Stimulated activated CD4-positive, alpha-beta T cell treated with anti-CD3 and anti-CD28 coated beads, Interleukin-1b, Interleukin-23, amount 100 ng/mL, for 1 hour (primary cell): ENCODE measurements at places on chromosomes 11 and 22.

- no peak for DNase-seq
Measured at GRCh38 chr22:23396362-23397007, 183.6 kb downstream of the IGLL1 start.

DNA sequence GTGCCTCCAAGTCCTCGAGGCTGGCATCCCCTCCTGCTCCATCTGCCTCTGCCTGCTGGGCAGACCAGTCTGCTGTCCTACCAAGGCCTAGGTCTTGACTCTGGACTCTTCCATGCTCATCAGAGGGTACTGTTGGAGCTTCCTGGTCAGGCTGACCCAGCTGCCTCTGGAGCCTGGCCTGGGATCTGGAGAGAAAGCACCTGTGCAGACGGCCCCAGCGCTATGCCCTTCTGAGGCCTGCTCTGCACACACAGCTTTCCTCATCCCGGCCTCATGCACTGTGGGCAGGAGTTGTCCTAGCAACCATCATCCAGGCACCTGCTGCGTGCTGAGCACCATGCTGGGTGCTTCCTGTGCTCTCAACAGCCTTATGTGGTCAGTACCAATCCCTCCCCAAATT is 70.8 kb downstream of the CDKN1C start:
- no peak for DNase-seq

DNA sequence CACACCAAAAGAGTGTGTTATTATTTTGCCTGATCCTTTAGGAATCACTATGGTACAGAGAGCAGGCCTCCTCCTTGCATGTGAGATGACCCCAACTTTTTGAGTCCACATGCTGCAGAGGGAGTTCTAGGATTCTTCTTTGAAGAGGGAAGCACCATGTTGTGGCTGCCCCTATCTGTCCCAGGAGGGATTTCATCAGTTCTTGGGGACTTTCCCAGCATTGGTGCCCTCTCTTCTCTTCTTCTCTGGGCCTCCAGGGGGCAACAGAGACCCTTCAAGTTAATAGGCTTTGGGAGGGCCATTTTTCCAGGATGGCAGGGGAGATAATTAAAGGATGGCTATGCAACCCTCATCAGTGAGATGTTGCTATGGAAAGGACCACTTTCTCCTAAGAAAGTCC is 3.6 kb downstream of the MMP1 start:
- DNase-seq: no peak

GRCh38 chr22:35218079-35218478 is 39.2 kb upstream of the HMGXB4 start:
- DNase-seq: no peak

DNA sequence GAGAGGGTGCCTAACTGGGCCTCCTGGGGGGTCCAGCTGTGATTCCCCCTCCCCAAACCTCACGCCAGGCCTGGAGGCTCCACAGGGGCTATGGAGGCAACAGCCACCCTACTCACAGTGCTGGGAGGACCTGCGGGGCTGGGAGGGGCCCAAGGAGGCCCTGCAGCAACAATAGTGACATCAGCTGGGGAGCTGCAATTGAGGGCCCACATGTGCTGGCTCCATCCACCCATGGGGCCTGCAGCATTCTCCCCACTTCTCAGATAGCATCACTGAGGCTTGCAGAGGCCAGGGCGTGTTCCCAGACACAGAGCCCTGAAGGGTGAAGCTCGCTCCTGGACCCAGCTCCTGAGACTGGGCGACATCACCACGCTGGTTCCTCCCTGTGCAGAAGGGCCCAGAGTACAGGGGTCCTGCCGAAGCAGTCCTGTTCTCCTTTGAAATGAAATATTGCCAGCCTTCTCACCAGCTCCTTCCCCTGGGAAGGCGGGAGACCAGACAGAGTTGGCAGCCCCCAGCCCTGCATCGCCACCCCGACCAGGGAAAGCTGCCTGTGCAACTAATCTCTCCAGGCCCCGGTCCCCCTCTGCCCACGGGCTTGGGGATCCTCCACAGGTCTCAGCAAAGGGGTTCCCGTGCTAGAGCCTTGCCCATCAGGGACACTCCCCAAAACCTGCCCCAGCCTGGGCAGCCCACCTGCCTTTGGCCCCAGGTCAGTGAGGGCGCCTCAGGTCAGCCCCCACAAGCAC is 8.9 kb upstream of the TBX1 start:
- DNase-seq: no peak

- no peak for DNase-seq
Measured at GRCh38 chr11:6124245-6124644, 16.8 kb downstream of the OR56B4 start.
